ENCODE measurements at places on chromosomes 4 and X. TPM values are rescaled to one million over a fixed set of nuclear protein-coding genes. Genes with fewer than 3 reads are reported as not detected.

The NDST4 gene
- not detected for total RNA-seq

The ADH7 gene
- not detected for total RNA-seq

The CXCL11 gene
- 0.14 TPM for total RNA-seq

The PORCN gene
- total RNA-seq = 15.5 TPM

The TEX11 gene
- not detected for total RNA-seq

The ARHGAP36 gene
- not detected for total RNA-seq

The MTNR1A gene
- total RNA-seq = 0.14 TPM

The PABPC1L2B gene
- total RNA-seq = not detected

The TCEAL6 gene
- total RNA-seq = not detected

The FSTL5 gene
- total RNA-seq = not detected

The DCHS2 gene
- not detected for total RNA-seq

The HEPH gene
- total RNA-seq = 0.22 TPM

The PUDP gene
- 13.7 TPM for total RNA-seq

The PLXNB3 gene
- total RNA-seq = 4.6 TPM

The TACR3 gene
- total RNA-seq = not detected

The SCML2 gene
- 0.22 TPM for total RNA-seq

The LANCL3 gene
- total RNA-seq = not detected

The AP1S2 gene
- 47.0 TPM for total RNA-seq

The HTN1 gene
- total RNA-seq = not detected

The DCLK2 gene
- 8.3 TPM for total RNA-seq

The SOX3 gene
- not detected for total RNA-seq

The ERAS gene
- 0.22 TPM for total RNA-seq

The MAGEB1 gene
- not detected for total RNA-seq

The MSANTD1 gene
- 0.72 TPM for total RNA-seq

The CD38 gene
- not detected for total RNA-seq
